ENCODE measurements at places on chromosomes 6 and 20.

GRCh38 chr6:47630587-47630986 is 67.8 kb upstream of the ADGRF4 start:
- DNase-seq: no peak

DNA sequence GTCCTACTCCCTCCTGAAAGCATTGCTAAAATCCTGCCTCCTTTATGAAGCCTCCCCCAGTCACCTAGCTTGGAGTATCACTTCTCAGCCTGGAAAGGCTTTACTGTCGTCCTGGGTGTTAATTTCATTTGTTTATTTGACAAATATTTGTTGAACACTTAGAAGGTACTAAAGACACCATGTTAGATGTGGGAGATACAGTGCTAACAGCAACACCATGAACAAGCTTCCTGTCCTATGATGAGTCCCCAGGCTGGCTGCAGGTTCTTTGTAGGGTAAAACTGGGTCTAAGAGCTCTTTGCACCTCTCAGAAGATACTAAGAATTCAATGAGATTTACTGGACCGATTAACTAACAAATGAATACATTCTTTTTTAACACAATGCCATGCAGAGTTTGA is 109.2 kb upstream of the TMEM170B start:
- DNase-seq: no peak

DNA sequence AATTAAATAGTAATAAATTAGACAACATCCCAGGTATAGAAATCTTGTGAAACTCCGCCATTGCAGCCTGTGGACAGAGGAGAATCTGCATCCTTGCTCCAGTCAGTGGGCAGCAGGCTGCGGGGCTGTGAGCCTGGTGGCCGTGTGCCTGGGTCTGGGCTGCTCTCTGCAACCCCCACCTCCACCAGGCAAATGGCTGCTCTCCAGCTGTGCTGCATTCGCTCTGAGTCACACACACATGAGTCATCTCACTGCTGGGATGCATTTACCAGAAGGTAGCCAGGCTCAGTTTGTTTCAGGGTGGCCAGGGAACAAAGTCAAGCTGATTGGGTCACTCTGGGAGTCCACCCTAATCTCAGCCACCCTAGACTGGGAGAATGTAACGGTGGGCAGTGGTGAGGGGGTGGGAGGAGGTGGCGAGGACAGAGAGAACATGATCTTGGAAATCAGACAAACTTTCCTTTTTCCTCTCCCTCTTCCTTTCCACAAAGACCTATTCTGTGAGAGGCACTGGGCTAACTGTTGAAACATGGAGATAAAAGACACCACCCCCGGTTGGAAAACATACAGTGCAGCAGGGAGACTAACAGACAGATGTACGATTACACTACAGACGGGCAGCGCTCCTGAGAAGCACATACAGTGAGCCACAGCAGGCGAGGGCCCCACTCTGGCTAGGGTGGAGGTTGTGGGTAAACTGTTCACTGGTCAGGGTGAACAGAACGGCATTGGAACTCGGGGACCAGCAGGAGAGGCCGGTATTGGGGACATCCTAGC is 59.2 kb downstream of the TRAM2 start:
- peak; percentile 63 for DNase-seq

- no peak for DNase-seq
Observed at GRCh38 chr6:79526897-79527296, 10.3 kb downstream of the LCA5 start.

DNA sequence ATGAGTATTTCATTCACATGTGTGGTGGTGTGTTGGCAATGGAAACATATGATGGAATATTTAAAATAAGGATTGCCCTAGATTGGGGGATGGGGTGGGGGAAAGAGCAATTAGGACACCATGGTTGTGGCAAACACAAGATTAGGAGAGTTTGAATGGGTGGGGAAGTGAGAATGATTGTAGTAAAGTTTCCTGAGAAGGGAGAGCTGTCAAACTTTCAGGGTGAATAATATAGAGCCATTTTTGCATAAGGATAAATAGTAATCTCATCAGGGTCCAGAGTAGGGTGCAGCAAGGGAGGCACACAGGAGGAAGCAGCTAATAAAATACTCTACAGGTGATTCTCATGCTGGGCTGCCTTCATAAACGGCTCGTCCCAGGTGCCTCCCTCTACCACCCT is 294.9 kb upstream of the MARCKS start:
- no peak for DNase-seq

DNA sequence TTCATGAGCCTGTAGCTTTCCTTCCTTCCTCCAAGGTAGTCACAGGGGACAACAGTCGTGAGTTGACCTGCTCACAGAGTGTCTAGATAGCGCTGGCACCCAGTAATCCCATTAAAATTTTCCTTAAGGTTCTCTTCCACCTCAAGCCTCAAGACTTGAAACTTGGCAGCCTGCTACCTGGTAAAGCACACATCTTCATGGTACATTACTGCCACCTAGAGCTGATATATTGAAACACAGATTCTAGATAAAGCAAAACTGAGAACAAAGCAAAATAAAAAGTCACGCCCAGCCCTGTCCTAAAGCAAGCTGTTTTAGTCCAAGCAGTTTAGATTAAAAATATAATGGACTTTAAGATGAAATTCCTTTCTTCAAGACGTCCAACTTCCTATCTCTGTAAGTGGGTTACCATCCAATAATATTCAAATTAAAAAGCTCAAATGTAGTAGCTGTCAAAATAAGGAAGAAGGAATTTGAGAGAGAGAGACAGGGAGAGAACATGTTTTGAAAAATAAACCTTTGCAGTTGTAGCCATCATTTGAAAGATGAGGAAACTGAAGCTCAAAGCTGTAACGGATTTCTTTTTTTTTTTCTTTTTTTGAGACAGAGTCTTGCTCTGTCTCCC is 50.7 kb upstream of the CD83 start:
- no peak for DNase-seq

GRCh38 chr6:156068881-156069280 is 613.2 kb upstream of the NOX3 start:
- DNase-seq: no peak

DNA sequence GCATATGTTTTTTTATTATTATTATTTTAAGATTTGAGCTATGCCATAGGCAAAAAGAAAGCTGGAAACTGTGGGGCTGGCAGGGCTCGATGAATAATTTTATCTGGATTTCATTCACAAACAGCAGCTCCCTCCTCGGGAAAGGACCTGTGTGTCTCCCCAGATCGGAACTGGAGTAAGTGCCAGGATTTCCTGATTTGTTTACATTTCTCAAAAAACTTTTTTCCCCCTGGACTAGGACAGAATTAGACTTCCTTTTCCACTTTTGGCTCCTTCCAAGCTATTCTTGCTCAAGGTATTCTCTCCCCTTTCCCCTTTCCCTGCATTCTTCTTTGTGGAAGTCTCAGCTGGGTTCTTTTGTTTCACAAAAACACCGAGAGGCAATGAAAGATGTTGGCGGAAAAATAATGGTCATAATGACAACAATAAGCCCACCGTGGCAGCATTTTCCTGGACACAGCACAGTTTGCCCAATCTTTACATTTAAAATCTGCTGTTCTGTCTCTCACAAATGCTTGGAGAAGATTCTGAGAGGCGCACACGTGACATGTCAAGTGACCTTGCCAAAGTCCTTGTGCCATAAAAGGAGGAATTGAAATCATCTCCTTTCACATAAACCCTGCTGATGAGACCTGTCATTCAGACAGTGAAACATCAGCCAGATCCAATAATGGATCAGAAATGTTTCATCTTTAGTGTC is 85.8 kb upstream of the PREP start:
- no peak for DNase-seq

- DNase-seq: no peak
Observed at GRCh38 chr20:7985916-7986315, 33.6 kb downstream of the TMX4 start.

DNA sequence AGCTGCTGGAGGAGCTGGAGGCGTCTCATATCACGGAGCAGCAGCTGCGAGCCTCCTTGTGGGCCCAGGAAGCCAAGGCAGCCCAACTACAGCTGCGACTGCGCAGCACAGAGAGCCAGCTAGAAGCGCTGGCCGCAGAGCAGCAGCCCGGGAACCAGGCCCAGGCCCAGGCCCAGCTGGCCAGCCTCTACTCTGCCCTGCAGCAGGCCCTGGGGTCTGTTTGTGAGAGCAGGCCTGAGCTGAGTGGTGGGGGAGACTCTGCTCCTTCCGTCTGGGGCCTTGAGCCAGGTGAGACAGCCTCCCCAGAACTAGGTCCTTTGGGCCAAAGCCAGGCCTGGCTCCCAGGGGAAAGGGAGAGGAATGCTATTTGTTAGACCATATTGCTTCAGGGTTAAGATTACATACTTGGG is 31.7 kb downstream of the C20orf173 start:
- DNase-seq: no peak

DNA sequence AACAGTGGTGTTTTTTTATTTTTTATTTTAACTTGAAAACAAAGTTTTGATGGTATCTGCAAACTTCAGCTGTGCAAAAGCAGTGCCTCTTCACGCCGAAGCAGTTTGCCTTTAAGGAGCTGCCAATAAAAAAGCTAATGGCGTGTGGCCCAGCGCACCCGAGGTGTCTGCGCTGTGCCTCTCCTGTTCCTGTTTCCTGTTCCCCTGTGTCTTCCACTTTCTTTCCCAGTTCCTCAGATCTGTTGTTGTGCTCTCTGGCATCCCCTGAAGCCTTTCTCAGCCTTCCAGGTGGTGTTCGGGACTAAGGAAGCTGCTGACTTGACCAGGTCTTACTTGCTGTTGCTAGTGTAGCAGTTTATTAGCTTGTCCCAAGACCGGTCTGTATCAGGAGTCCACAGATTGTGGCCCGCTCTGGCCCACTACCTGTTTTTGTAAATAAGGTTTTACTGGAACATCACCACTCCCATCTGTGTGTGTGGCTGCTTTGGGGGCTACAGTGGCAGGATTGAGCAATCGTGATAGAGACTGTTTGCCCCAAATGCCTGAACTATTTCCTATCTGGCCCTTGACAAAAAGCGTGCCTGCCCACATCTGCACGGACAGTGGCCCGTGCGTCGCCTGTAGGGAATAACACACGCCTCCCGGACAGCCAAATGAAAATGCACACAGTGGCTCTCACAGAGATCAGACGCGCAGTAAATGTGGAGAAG is 178.3 kb downstream of the TMEM242 start:
- DNase-seq: no peak

DNA sequence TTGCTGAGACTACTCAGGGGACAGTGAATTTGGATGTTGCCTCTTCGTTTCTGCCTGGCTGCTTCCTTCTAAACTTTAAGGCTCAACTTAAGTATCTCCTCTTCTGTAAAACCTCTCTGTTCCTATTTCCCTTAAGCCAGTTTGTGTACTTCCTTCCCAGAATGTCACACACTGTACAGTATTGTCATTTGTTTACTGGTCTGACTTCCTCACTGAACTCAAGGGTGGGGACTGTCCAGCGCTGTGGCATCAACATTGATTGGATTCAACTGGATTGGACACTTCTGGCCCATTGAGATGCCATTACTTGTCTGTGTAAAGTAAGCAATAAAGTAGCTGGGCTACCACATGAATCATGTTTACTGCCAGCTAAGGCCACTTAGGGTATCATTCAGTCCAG is 69.7 kb downstream of the ANKS1A start:
- no peak for DNase-seq

- DNase-seq: no peak
Observed at GRCh38 chr6:157761331-157761921, 61.6 kb upstream of the SNX9 start.

DNA sequence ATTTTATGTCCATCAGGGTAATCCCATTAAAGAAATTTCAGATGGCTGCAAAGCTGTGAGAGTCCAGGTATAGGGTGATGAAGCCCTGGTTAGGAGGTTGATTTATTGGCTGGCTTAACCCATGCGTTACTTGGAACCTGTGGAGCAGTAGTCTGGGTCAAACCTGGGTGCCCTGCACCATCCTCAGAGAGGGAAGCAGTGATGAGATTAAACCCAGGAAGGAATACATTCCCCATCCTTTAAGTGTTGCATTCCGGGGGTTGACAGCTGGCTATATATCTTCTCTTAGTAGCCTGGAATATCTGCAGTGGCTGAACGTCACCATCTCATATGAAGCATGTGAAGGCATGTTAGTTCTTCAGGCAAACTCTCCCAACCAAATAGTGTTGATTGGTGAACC is 44.9 kb upstream of the JAG1 start:
- no peak for DNase-seq

DNA sequence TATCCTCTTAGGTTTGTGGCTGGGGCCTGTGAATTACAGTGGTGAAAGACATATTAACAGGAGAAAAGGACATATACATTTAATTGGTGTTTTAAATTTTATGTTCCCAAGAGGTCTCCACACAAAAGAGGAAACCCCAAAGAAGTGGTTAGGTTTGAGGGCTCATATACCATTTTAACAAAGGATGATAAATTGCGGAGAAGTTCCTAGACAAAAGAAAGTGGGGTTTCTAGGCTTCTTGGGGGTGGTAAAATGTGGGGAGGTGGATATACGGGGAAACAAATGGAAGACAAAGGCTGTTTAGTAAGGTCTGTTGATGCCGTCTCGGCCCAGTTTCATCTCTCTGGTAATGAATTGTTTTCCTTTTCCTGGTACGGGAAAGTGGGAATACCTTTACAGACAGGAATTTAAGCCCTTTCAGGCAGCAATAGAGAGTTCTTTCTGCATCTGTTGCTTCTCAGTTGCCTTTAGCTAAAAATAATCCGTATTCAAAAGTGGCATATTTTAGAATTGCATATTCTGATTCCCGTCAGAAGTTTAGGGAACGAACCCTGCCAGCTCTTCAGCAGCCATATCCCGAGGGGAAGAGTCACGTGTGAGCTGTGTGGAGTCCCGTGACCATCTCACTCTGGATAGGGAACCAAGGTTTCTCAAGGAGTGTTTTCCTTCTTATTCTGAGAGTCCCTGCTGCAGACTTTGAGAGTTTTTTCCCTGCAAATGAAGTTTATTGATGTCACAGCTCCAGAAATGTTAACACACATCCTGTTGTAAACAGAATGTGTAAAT is 104.4 kb downstream of the RPP40 start:
- DNase-seq: no peak

DNA sequence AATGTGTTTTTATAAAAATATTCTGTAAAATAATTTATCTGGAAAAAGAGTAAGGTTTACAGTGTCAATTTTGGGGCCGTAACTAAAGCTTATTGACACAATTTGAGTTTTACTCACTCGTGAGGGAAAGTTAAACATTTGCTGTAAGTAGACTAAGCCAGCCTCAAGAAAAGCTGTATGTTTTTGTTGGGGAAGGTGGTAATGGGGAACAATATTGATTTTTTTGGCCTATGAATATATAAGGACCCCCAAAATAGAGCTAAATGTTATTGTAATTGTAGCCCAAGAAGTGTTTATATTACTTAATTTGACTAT is 1.4 kb downstream of the SENP6 start:
- DNase-seq: no peak

- no peak for DNase-seq
Observed at GRCh38 chr20:12936020-12936419, 72.8 kb upstream of the SPTLC3 start.

DNA sequence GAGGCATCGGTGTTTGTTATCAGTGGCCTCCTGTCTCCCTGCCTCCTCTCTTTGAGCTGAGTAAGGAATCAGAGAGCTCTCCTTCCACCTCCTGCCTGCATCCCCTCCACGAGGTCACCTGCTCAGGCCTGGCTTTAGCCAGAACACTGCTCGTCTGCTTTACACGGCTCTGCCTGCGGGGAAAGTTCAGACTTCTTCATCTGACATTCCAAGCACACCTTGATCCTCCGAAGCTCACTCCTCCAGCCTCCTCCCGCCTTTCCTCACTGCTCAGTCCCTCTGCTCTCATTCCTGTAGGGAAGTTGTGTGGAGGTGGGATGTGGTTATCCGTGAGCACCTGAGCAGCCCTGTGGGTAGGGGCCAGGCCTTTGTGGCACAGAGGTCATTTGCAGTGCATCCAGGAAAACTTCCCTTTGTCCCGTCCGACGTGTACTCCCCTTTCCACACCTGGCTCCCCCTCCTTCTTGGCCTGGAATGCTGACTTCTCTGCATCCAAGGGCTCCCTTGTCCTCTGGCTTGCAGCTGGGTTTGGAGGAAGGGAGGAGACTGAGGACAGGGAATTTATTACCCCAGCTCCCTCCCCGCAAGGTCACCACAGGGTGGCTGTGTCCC is 12.8 kb upstream of the CCDC167 start:
- DNase-seq: no peak

All from ecto neural progenitor cell (in vitro differentiated cells).